ENCODE measurements at places on chromosomes 3 and 15. TPM values are rescaled to one million over a fixed set of nuclear protein-coding genes. Genes with fewer than 3 reads are reported as not detected.

Gene RTP3
- total RNA-seq, result not detected

Gene FBXO22
- total RNA-seq, result 76.5 TPM

Gene UBAP1L
- 1.9 TPM for total RNA-seq

Gene LSMEM2
- 0.30 TPM for total RNA-seq

GRCh38 chr15:66523926-66524325 is 18.8 kb downstream of the ZWILCH start:
- H3K4me1 ChIP-seq, result no peaks in the 10 kb centered on the region
- H3K4me3 ChIP-seq, result no peak overlapping the region
- no peaks in the 10 kb centered on the region for H3K27me3 ChIP-seq
- DNase-seq, result no peak
- H3K36me3 ChIP-seq, result peaks cover 11% of the 10 kb centered on the region
- no peak overlapping the region for H3K27ac ChIP-seq

DNA sequence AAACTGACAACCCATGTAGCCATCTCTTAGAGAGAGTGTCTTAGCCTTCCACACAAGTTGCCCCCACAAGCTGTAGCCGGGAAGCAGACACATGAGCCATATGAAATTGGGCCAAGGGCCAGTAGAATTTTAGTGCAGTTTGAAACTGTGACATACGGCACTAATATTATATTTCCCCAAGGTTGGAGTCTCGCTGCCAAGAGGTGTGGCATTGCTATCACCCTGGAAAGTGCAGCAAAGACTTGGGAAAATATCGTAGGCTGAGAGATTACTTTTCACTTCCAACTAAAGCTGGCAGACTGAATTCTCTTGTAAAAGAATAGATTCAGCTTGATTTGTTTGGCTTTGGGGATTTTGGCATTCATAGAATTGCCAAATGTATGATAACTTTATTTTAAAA is 89.2 kb downstream of the ECT2 start:
- no peak overlapping the region for H3K4me3 ChIP-seq
- H3K4me1 ChIP-seq, result no peaks in the 10 kb centered on the region
- H3K36me3 ChIP-seq, result no peaks in the 10 kb centered on the region
- H3K27ac ChIP-seq, result no peak overlapping the region

DNA sequence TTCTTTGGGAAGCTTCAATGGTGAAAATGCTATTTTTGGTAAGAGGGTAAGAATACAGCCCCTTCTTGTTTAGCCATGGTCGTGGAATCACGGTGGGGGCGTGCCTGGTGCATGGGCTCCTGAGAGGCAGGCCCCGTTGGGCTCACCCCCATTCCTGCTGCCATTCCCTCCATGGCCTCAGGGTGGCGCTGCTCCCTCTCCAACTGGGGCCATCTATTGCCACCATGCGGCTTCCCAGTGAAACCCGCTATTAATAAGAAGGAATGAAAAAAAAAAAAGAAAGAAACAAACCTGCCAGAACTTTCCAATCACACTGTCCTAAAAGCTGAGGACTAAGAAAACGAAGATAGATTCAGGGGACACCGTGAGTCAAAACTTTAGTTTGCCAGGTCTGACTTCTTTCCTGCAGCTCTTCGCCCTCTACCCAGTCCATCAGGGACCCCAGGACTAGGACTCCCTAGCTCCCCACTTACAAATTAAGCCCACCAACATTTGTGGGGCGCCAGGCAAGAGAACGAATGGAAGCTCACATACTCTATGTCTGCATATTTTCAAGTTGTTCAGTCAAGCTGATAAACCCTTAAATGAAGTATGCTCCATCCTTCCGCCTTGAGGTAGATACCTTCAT is 30.6 kb upstream of the ABHD2 start:
- no peak overlapping the region for H3K4me3 ChIP-seq
- peak; percentile 29 for DNase-seq
- H3K27me3 ChIP-seq, result no peaks in the 10 kb centered on the region

DNA sequence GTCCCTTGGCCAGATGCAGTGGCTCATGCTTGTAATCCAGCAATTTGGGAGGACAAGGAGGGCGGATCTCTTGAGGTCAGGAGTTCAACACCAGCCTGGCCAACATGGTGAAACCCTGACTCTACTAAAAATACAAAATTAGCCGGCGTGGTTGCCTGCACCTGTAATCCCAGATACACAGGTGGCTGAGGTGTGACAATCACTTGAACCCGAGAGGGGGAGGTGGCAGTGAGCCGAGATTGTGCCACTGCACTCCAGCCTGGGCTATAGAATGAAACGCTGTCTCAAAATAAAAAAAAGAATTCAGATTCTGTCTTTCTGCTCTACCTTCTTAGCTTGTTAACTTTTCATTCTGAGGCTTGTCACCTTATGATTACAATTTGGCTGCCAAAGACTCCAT is 22.1 kb downstream of the MYO5A start:
- no peak for DNase-seq
- H3K4me3 ChIP-seq, result no peak overlapping the region
- H3K36me3 ChIP-seq, result no peaks in the 10 kb centered on the region
- H3K4me1 ChIP-seq, result no peaks in the 10 kb centered on the region
- no peaks in the 10 kb centered on the region for H3K27me3 ChIP-seq
- no peak overlapping the region for H3K27ac ChIP-seq

GRCh38 chr3:25830373-25831280 is 40.7 kb downstream of the OXSM start:
- H3K27me3 ChIP-seq, result peaks cover 2% of the 10 kb centered on the region
- no peak for DNase-seq
- H3K36me3 ChIP-seq, result no peaks in the 10 kb centered on the region

DNA sequence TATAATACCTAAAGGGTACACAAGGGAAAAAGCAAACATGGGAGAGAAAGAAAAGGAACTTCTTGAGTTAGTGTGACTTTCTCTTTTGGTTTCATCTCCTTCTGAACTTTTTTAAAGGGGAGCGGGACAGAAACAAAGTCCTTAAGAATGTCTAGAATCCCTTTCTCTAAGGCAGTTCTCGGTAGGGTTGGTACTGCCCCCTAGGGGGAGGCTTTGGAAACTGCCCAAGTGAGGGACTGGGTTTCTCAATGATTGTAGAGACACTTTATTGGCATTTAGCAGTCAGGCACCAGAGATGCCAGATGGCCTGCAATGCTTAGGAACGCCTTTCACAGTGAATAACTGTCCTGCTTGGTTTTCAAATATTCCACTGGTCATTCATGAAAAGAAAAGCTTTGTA is 172.7 kb downstream of the WDR72 start:
- H3K4me3 ChIP-seq, result no peak overlapping the region
- H3K27me3 ChIP-seq, result no peaks in the 10 kb centered on the region
- no peak for DNase-seq
- H3K36me3 ChIP-seq, result no peaks in the 10 kb centered on the region
- H3K27ac ChIP-seq, result no peak overlapping the region

DNA sequence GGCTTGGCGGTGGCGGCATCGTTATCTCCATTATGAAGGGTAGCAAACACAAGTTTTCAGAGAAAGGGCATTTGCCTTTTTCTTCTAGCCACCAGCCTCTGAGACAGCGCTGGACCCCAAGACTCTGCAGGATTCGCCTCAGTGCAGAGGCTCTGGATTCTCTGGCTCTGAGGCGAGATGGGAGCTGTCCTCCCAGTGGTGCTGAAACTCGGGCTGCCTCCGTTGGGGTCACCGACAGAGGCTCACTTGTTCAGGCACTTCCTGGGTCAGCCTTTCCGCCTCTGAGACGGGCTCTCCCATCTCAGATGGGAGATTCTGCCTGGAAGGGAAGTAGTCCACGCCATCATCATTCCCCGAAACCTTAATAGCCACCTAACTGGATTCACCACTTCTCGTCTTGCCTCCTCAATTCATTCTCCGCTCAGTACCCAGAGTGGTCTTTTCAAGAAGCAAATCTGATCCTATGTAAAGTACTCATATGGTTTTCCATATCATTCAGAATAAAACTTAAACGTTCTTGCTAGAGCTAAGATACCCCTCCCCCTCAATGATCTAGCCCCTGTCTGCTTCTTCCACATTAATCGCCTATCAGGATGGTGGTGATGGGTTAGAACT is 76.9 kb downstream of the RHCG start:
- H3K4me1 ChIP-seq, result no peaks in the 10 kb centered on the region
- no peak overlapping the region for H3K4me3 ChIP-seq
- no peaks in the 10 kb centered on the region for H3K36me3 ChIP-seq
- H3K27ac ChIP-seq, result no peak overlapping the region
- DNase-seq, result peak; percentile 8

- H3K4me3 ChIP-seq, result no peak overlapping the region
- no peaks in the 10 kb centered on the region for H3K4me1 ChIP-seq
- DNase-seq, result no peak
These were observed 323.3 kb downstream of the DIPK2A start for GRCh38 chr3:144294659-144295538.

DNA sequence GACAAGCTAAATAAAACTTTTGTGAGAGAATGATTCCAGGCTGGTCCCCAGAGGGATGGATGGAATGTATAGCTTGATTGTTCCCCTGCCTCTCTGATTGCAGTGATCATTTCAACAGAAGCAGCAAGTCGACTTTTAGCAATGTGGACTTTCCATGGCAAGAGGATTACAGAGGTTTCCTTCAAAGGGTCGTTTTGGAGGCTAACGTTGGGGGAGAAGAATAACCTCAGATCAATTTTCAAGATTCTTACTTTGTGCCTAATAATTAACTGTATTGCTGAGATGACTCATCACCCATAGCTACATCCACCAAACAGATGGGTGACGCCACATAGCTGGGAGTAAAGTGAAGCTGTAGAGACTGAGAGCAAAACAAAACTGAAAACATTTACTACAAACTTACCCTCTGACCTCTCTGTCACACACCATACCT is 79.9 kb downstream of the GTPBP8 start:
- H3K27ac ChIP-seq, result no peak overlapping the region
- DNase-seq, result peak; percentile 45
- no peaks in the 10 kb centered on the region for H3K36me3 ChIP-seq
- no peaks in the 10 kb centered on the region for H3K4me1 ChIP-seq
- H3K27me3 ChIP-seq, result no peaks in the 10 kb centered on the region

- H3K4me1 ChIP-seq, result no peaks in the 10 kb centered on the region
- peaks cover 16% of the 10 kb centered on the region for H3K36me3 ChIP-seq
These were observed 18.4 kb downstream of the SENP5 start for GRCh38 chr3:196886144-196886543.

DNA sequence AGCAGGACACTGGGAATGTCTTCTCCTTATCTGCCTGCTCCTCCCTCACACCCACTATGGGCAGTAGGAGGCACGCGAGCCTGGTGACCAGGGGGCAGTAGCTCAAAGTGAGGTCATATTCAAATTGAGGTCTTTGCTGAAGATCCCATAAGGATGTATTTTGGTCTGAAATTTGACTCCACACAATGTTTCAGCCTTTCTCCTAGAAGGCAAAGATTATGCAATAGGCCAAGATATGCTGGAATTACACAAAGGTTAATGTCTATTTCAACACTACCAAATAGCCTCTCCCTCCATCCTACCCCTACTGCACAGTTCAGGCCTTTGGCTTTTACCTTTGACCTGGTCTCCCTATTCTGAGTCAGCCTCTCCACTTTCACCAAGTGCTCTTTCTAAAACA is 203.0 kb downstream of the TIGIT start:
- peak; percentile 27 for DNase-seq
- no peaks in the 10 kb centered on the region for H3K36me3 ChIP-seq
- H3K4me1 ChIP-seq, result peaks cover 54% of the 10 kb centered on the region
- no peaks in the 10 kb centered on the region for H3K27me3 ChIP-seq
- no peak overlapping the region for H3K4me3 ChIP-seq

DNA sequence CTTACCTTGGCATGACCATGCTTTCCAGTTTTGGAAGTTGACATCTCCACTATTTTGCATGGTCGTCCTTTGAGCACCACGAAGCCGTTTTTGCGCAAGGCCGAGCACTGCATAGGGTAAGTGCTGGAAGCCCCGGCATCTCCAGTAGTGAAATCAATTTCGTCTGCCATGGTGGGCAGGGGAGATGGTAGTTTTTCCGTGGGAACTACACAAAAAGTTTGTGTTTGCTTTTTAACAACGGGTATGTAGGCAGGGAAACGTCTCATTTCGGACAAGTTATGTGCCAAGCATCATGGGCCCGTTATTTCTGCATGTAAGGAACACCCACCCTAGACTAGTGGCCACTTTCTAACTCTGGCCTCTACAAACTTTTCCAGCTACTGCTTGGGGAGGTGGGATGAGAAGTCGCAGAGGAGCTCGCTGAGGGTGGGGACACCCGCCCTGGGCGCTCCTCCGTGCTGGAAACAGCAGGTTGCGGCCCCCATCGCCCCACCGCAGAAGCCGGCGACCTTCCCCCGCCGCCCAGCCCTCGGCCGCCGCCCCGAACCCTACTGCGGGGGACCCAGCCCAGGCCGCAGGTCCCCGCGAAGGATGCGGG is 701 bp downstream of the EIF5A2 start:
- H3K27me3 ChIP-seq, result no peaks in the 10 kb centered on the region
- no peaks in the 10 kb centered on the region for H3K36me3 ChIP-seq
- H3K4me1 ChIP-seq, result peaks cover 7% of the 10 kb centered on the region
- peak; percentile 14 for DNase-seq
- peak overlapping the region; percentile 74 for H3K27ac ChIP-seq

DNA sequence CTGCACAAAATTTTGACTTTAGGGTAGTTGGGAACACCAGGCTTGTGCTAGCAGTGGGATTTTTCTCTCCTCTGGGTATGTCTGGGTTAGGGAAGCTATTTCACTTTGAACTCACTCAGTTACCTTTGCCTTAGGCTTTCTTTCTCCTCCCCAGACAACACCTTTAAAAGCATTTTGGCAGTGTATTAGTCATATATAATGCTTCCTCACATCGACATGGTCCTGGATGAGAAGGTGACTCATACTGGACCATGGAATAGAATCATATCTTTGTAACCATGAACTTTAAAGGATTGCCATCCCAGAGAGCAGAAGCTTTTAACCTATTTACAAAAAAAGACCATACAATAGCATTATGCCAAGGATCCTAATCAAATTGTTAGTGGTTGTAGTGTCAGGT is 2.7 kb downstream of the RYR3 start:
- H3K27me3 ChIP-seq, result peaks cover 38% of the 10 kb centered on the region
- H3K36me3 ChIP-seq, result no peaks in the 10 kb centered on the region
- no peak for DNase-seq

- peaks cover 12% of the 10 kb centered on the region for H3K36me3 ChIP-seq
- no peak for DNase-seq
- no peak overlapping the region for H3K27ac ChIP-seq
- H3K4me1 ChIP-seq, result peaks cover 15% of the 10 kb centered on the region
- no peaks in the 10 kb centered on the region for H3K27me3 ChIP-seq
- no peak overlapping the region for H3K4me3 ChIP-seq
These were observed 13.9 kb downstream of the WWTR1 start for GRCh38 chr3:149643963-149644362.

DNA sequence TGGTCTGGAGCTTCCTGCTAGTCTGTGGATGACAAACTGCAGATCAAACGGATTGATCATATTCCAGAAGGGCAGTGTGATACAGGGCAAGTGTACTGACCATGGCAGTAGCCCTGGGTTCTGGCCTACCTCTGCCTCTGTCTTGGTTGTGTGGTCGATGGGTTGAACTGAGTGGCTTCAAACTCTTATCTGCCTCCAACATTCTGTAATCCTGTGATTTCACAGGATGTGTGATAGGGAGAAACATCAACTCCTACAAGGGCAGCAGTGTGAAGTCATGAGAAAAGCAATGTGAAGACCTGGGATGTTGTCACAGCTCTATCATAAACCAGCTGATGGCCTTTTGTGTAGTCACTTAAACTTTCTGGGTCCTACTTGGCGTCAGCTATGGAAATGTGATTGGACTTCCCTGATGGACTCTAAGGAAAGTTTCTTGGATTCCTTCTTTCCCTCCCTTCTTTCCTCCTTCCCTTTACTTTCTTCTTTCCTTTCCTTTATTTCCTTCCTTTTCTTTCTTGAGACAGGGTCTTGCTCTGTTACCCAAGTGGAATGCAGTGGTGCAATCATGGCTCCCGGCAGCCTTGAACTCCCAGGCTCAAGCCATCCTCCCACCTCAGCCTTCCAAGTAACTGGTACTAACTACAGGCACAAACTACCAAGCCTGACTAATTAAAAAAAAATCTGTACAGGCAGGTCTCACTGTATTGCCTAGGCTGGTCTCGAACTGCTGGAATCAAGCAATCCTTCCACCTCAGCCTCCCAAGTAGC is 114.8 kb downstream of the BBX start:
- H3K27ac ChIP-seq, result no peak overlapping the region
- no peaks in the 10 kb centered on the region for H3K36me3 ChIP-seq
- no peak for DNase-seq
- H3K4me1 ChIP-seq, result no peaks in the 10 kb centered on the region
- H3K4me3 ChIP-seq, result no peak overlapping the region

Measured in astrocyte (in vitro differentiated cells and primary cell).